Effector CD4-positive, alpha-beta T cell (primary cell): ENCODE measurements at places on chromosomes 2 and 18.

- DNase-seq: no peak
These were observed 218.1 kb upstream of the MGAT5 start for GRCh38 chr2:134035605-134036370.

GRCh38 chr2:144382849-144383248 is 137.1 kb downstream of the ZEB2 start:
- no peak for DNase-seq

DNA sequence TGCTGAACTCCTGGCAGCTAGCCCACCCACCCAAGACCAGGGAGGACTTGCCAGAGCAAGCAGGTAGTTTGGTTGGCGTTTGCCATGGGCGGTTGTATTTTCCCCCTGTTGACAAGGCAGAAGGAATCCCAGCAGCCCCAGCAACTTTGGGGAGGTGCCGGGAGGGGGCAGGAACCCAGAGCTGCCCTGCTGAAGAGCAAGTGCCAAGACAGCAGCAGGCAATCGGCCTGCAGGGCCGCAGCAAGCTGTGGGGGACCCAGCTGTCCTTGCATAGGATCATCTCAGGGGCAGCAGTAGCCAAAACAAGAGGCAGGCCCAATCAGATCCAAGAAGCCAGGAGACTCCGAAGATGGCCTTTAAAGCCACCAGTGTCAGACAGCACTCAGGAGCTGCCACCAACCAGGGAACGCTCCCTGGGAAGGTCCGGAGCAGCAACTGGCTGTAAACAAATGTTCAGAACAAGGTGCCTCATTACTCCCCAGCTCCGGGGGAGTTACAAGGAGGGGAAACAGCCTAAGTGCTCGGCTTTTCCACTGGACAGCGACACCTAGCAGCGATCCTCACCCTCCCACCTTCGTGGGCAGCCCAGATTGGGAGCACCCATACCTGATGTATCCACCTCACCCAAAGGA is 2.1 kb downstream of the ST8SIA5 start:
- no peak for DNase-seq

DNA sequence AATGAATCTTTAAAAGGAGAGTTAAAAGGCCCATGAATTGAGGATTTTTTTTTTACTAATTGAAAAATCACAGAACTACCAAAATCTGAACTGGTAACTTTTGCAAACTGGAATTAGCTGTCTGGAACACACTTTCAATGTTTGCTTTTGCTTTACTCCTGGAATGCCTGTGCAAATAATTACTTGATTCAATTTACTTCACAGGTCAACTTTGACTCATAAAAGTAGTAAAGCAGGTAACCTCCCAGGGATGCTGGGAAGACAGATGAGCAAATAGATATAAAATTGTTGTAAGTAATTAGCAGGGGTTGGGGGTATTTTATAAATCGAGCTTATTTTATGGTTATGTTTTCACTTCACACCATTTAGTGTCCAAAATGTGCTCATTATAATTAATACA is 398.3 kb upstream of the HNRNPA3 start:
- no peak for DNase-seq

DNA sequence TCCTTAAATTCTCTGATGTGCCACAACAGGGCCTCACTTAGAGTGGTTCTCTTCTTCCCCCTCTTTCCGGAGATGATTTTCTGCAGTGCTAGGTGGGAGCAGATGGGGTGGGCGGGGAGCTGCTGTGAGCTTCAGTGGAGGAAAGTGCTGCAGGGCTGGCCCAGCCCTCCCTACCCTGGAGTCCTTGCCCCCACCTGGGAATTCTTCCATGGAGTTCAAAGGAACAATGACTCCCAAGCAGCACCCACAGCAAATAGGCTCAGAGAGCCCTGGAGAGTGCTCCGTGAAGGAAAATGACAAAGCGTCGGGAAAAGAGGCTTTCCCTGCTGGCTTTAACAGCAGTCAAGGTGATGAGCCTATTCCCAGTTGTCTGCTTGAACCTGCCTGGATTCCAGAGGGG is 28.8 kb downstream of the LOXHD1 start:
- DNase-seq: no peak
